T47D (cell line): ENCODE measurements at places on chromosomes 1 and 21.

DNA sequence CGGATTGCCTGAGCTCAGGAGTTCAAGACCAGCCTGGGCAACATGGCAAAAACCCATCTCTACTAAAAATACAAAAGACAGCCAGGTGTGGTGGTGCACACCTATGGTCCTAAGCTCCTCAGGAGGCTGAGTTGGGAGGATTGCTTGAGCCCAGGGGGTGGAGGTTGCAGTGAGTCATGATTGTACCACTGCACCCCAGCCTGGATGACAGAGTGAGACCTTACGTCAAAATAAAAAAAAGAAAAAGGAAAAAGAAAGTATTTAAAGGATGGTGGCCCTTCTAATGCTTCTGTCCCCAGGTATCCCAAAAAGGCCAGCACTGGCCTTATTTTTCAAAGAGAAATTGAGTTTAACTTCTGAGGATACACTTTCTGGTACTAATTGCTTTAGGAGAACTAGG lies 1.7 kb downstream of the IKBKE start:
- no peak for DNase-seq

DNA sequence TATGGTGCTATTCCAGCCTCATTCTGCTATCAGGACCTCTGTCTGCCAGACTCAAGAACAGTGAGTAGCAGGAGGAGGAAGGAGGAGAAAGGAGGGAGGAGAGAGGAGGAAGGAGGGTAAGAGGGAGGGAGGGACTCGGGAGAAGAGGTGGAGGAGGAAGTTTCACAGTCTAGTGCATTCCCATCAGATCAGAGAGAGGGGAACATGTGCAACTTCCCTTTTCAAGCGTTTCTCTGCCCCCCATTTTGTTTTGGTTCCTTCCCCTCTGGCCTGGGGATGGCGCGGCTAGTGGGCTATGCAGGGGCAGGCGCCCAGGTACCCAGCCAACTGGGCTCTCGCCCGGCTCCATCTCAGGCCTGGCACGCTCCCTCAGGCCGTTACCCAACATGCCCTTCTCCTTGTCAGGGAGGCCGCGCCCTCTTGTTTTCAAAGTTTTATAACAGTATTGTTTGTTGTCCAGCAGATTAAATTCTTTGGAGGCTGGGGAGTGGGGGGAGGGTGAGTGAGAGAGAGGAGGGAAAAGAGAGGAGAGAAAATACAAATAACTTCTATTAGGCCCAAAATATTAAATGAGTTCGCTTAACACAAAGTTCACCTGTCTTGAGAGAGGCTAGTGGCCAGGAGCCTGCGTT lies 56.0 kb downstream of the CD46 start:
- DNase-seq = no peak

DNA sequence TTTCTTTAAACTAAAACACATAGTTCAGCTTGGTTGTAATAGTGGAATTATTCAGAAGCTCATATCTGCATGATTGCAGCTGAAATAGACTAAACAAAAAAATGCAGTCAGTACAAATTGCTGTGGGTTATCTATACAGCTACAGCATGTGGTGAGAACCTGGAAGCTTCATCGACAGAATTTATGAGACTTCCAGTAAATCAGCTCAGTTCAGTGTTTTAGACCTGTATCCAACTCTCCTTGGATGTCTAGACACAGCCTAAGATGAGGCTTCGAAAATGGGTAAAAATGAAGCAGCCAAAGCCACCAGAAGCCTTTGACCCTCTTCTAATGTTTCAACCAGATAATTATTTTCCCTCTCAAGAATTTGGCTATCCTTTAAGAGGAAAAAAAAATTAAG lies 127.1 kb upstream of the C1orf105 start:
- no peak for DNase-seq

- DNase-seq = no peak
Measured at GRCh38 chr1:41533731-41534080, 49.2 kb upstream of the EDN2 start.

DNA sequence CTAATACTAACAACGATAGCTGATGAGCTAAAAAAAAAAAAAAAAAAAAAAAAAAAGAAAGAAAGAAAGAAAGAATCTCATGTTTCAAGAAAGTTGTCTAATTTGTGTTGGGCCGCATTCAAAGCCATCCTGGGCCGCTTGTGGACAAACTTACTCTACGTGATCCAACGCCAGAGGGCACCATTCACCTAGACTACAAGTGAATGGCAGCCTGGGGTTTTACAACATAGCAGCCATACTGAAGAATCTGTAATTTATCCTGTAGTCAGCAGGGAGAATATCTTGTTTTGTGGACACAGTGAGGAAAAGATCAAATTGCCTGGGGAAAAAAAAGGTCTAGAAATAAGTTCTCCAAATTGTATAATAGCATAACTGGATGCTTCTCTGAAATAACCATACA lies 47.0 kb downstream of the CYP2J2 start:
- peak; percentile 84 for DNase-seq

DNA sequence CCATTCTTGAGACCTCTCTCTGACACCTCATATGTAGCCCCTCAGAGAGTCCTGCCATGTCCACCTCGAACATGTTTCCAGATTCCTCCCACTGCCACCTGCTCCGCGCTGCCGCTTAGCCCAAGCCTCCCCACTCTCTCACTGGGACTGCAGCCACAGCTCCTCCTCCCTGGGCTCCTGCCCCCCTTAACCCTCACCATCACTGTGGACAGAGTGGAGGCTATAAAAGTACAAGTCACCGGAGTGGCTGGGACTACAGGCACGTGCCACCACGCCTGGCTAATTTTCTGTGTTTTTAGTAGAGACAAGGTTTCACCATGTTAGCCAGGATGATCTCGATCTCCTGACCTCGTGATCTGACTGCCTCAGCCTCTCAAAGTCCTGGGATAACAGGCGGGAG lies 77.0 kb downstream of the VWA5B1 start:
- DNase-seq = no peak

DNA sequence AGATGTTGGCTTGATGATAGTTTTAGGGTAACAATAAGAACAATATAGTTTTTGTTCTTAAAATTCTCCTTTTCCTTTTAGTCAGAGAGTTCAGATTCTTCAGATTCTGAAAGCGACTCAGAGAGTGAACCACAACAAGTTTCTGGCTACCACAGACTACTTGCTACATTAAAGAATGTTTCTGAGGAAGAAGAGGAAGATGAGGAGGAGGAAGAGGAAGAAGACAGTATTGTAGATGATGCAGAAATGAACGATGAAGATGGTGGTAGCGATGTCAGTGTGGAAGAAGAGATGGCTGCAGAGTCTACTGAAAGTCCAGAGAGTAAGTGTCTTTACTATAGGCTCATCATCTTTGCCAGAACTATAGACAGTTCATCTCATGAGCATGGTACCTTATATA lies 3.0 kb downstream of the UTP25 start:
- no peak for DNase-seq

GRCh38 chr1:201631037-201631436 lies 92.1 kb downstream of the NAV1 start:
- no peak for DNase-seq

GRCh38 chr1:91133248-91133647 lies 111.4 kb upstream of the ZNF644 start:
- DNase-seq = no peak

DNA sequence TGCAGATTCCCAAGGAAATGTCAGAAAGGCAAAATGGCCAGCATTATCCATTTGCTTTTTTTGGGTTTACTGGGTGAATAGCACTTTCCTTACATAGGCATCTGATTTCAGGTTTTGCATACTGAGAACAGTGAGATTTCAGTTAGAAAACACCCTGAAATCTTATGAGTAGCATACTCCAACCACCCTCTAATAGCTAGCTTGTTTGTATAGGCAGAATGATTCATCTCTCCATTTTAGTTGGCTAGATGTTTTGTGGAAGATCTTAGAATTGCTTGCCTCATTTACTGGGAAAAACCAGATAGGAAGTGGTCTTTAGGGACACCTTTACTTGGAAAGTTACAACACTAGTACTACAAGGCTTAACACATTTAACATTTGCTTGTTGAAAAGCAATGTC lies 10.4 kb downstream of the KYAT3 start:
- DNase-seq = no peak

- DNase-seq = peak; percentile 90
Measured at GRCh38 chr1:6602669-6603237, at the start of gene KLHL21. KLHL21 (minus strand) TSS chr1:6602869; CDS start chr1:6602817, 52 bp downstream.

GRCh38 chr1:188194916-188195315 lies 1366.2 kb downstream of the PLA2G4A start:
- DNase-seq = no peak

- DNase-seq = no peak
Measured at GRCh38 chr1:76425201-76426145, 350.9 kb downstream of the ST6GALNAC3 start.

GRCh38 chr1:23543707-23544443 lies 12.8 kb upstream of the E2F2 start:
- no peak for DNase-seq

DNA sequence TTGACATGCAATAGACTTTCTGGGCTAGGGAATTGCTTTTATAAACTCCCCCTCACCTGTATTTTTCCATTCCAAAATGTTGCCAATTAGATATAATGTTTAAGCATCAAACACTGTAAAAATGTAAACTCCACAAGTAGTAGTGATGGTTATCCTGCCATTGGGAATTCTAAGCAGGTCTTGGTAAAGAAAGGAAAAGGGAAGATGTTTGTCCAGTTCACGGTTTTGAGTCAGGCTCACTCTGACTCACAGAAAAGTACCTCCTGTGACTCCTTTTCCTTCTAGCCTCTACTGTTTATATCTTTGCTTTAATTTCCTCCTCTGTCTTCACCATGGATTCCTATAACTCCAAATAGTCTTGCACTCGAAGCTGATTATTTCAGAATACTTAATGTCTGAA lies 19.0 kb upstream of the PTPN14 start:
- no peak for DNase-seq

- DNase-seq = no peak
Measured at GRCh38 chr21:26501495-26502021, 71.5 kb downstream of the CYYR1 start.

DNA sequence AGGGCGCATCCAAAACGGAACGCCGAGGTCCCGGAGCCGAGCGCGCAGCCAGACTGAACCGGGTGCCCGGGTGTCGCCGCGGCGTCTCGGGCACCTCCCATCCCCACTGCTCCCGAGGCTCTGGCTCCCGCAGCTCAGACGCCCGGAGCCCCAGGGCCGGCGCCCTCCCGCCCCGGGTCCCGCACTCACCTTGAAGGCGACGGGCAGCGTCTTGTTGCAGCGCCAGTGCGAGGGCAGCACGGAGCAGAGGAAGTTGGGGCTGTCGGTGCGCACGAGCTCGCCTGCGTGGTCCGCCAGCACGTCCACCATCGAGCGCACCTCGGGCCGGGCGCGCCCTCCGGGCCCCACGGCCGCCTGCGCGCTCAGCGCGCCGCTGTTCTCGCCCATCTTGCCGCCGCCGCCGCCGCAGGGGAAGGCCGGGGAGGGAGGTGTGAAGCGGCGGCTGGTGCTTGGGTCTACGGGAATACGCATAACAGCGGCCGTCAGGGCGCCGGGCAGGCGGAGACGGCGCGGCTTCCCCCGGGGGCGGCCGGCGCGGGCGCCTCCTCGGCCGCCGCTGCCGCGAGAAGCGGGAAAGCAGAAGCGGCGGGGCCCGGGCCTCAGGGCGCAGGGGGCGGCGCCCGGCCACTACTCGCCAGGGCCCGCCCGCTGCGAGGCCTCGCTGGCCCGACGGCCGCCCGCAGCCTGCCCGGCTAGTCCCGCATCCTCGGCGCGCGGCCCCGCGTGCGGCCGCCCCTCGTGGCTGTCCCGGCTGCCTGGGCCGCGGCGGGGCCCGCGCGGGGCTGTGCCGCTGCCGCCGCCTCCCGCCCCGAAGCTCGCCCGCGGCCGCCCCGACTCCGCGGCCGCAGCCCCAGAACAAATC lies 447 bp downstream of the RUNX3 start:
- no peak for DNase-seq

DNA sequence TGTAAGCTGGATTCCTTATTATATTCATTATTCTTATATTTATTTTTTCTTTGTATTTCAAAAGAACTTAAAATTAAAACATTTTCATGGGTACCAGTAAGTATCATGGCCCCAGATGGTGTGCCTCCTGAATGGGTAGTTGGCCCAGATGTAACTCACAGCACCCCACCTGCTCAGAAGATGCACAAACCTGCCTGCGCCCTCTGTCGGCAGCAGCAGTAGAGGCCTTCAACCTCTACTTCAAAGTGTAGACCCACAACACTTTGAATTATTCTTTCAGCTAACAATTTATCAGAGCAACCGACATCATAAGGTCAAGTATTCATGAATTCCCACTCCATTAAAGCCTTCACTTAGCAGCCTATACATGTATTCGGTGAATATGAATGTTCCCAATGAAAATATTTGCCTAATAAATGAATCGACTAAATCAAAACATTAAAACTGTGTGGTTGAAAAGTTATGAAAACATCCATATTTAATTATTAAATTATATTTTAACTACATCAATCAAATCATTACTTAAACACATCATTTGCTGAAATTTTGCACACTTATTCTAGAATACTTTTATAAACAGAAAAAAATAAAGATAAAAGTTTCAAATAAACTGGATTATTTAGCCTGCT lies 25.4 kb downstream of the PIGM start:
- peak; percentile 75 for DNase-seq

DNA sequence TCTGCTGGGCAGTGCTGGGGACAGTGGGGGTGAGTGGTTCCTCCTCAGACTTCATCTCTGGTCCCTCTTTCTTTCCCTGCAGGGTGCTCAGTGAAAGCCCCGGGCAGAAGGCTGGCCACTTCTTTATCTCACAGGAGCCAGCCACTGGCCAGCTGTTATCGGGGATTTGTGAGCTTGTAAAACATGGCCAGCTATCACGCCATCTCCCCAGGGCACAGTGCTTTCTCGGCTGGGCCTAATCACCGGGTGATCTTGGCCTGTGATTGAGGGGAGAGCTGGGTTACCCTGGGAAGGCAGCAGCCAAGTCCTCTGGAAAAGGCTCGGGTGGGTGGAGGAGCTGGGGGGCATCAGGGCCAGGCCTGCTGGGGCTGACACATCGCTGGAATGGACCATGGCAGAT lies 83.0 kb downstream of the IGSF21 start:
- no peak for DNase-seq

DNA sequence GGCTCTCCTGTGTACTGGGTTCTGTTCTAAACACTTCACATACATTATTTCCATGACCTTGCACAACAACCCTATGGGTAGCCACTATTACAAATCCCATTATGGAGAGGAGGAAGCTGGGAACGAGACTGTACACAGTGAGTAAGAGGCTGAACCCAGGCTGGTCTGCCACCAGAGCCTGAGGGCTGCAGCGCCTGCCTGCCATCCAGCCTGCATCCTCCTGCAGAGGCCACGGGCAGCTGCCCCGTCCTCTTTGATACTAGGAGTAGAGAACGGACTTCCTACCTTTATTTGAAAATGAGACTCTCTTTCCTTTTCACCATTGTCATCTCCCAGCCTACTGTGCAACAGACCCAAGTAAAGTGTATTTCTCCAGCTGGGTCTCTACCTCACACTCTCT lies 370.0 kb downstream of the HHAT start:
- DNase-seq = no peak

DNA sequence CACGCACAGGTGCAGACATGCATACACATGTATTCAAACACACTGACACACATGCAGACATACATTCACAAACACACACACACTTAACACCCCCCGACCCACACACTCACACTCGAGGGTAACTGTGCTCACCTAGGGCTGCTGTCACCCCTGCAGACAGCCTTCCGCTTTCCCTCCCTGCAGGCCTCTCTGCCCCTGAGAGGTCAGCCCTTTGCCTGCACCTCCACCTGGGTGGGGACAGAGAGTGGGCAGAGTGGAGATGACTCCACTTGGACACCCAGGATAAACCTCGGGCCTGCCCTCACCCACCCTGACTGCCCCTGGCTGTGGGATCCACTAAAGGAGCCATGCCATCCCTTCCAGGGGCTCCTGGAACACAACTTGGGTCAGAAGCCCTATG lies 264.3 kb downstream of the PTPRU start:
- DNase-seq = no peak
